ENCODE measurements at places on chromosomes 2 and 18. TPM values are rescaled to one million over a fixed set of nuclear protein-coding genes. Genes with fewer than 3 reads are reported as not detected.

The KCNE4 gene
- total RNA-seq: 68.0 TPM

The GATA6 gene
- total RNA-seq: 0.21 TPM

The STON1 gene
- total RNA-seq: 1.9 TPM

The HDHD2 gene
- total RNA-seq: 49.9 TPM

The DNAH7 gene
- total RNA-seq: 0.95 TPM

The CREG2 gene
- not detected for total RNA-seq

The CTAGE1 gene
- total RNA-seq: not detected

The ADGRF3 gene
- 1.1 TPM for total RNA-seq

The RGPD8 gene
- 19.9 TPM for total RNA-seq

The TACR1 gene
- not detected for total RNA-seq

The MRO gene
- 0.32 TPM for total RNA-seq

The MGAT5 gene
- 14.0 TPM for total RNA-seq

The HOXD1 gene
- not detected for total RNA-seq

The CXCR2 gene
- not detected for total RNA-seq

The ARL6IP6 gene
- total RNA-seq: 43.0 TPM

The COL3A1 gene
- total RNA-seq: 23.7 TPM

The RESP18 gene
- total RNA-seq: not detected

The PLGLB2 gene
- total RNA-seq: 1.2 TPM

The PRKCE gene
- 1.7 TPM for total RNA-seq

The ACVR1C gene
- 0.13 TPM for total RNA-seq

The CXCR1 gene
- total RNA-seq: not detected

The MAB21L4 gene
- not detected for total RNA-seq

The CFAP65 gene
- total RNA-seq: 0.83 TPM

The SERPINB11 gene
- total RNA-seq: not detected

The ATG4B gene
- 122 TPM for total RNA-seq

The MARCHF4 gene
- total RNA-seq: 6.1 TPM

The CFAP221 gene
- total RNA-seq: 1.5 TPM
